ENCODE measurements at places on chromosomes 1 and 21. TPM values are rescaled to one million over a fixed set of nuclear protein-coding genes. Genes with fewer than 3 reads are reported as not detected.

DNA sequence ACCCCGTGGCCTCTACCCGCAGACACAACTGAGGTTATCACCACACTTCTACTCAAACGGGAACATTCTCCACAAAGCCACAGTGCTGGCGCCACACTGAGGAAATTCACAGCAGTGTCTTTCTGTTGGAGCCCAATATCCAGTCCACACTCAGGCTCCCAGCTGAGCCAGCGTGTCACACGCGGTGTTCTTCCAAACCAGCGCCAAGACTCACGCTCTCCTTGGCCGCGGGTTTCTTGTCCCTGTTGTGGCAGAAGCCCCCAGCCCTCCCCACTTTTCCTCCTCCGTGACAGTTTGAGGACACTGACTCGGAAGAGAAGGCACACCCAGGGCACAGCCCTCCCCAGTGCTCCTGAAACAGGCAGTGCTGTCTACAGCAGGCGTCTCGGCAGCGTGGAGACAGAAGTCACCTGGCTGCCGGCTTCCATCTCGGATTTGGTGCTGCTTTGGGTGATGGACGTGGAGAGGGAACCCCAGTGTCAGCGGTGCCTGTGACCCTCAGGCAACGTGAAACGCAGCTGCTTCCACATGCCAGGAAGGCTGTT lies 35.4 kb upstream of the AGPAT3 start:
- no peak for DNase-seq

DNA sequence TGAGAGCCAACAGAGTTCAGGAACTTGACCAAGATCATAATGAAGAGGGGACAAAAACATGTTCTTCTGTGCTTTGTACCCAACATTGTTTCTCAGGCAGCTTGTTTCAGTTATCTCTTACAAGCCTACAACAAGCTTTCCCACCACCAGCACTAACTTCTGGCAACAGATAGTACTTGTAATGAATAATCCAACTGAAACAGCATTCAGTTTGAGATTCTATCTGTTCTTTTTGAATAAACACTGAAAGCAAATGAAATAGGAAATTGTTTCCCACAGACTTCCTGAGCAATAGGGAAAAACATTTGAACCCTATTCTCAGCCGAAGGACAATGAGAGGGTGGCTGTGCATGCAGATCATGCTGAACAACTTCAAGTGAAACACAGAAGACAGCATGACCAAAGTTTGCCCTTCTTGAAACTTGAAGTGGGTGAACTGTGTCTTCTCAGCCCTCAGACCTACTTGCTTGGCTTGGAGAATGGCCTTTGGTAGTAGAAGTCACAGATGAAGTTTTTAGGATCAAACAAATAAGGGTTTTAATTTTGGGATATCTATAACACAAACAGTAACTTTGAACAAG lies 11.2 kb upstream of the HOOK1 start:
- no peak for DNase-seq

Gene GPR37L1
- total RNA-seq: not detected

- DNase-seq: no peak
Measured at GRCh38 chr1:236148470-236148845, 6.1 kb downstream of the GPR137B start.

DNA sequence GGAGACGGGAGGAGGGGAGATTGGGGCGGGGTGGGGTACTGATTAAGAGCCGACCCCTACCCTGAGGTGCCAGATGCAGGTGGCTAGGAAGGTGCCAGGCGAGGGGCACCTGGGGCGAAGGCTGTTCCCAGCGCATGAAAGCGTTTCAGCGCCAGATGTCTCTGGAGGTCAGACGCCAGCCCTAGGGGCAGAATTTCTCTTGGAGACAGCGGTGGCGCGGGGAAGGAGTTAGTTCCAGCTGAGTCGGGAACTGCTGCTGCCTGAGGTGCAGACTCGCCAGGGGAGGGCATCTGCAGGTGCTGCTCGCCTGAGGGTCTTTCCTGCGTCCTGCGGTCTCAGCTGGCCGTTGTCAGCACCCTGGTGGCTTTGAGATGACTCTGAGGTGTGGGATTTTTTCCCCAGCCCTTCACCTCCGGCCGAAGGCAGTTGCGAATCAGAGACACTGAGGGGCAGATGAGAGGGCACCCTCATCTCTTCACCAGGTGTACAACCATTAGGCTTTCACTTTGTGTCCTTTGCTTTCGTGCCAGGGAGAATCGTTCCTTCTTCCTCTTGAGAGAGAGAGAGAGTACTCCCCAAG lies 539 bp downstream of the CGN start:
- DNase-seq: no peak

Gene DPYD
- total RNA-seq: 7.3 TPM

- no peak for DNase-seq
Measured at GRCh38 chr1:99544328-99544727, 101.6 kb upstream of the PALMD start.

DNA sequence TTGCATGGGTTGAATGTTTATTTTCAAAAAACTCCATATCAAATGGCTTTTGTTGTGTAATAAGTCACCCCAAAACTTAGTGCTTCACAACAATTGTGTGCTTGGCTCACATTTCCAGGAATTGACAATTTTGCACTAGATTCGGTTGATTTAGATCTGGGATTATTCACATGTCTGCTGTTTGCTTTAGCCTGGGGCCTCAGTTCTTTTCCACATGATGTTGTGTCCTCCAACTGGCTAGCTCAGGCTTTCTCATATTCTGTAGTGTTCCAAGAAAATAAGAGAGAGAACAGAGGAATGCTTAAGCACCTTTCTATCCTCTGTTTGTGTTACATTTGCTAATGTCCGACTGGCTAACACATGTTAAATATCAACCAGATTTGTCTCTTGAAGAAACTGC lies 281.5 kb upstream of the ADGRL4 start:
- no peak for DNase-seq

DNA sequence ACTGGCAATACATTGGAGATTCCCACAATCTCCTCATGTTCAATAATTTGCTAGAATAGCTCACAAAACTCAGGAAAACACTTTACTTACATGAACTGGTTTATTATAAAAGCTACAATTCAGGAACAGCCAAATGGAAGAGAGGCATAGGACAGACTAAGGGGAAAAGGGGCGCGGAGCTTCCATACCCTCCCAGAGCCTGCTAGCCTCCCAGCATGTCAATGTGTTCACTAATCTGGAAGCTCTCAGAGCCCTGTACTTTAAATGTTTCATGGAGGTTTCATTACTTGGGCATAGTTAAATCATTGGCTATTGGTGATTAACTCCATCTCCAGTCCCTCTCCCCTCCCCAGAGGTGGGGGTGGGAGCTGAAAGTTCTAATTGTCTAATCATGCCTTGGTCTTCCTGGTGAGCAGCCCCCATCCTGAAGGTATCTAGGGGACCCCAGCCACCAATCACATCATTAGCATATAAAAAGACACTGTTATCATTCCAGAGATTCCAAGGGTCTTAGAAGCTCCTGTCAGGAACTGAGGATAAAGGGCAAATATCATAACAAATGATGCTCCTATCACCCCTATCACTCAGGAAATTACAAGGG lies 10.9 kb upstream of the DMRTB1 start:
- DNase-seq: no peak

DNA sequence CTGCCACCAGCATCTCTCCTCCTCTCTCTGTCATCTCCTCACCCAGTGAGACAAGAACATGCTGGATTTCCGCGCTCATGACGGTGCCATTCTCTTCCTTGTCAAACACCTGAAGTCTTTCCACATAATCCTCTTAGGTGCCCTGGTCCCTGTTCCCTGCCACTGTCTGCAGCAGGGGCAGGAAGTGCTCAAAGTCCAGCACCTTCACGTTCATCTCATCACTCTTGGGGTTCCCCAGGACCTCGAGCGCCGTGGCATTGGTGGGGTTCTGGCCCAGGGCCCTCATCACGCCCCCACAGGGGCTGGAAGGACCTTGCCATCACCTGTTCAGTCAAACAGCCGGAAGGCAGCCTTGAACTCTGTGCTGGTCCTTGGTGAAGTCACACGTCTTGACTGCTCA lies 9.1 kb upstream of the AGPAT3 start:
- no peak for DNase-seq

DNA sequence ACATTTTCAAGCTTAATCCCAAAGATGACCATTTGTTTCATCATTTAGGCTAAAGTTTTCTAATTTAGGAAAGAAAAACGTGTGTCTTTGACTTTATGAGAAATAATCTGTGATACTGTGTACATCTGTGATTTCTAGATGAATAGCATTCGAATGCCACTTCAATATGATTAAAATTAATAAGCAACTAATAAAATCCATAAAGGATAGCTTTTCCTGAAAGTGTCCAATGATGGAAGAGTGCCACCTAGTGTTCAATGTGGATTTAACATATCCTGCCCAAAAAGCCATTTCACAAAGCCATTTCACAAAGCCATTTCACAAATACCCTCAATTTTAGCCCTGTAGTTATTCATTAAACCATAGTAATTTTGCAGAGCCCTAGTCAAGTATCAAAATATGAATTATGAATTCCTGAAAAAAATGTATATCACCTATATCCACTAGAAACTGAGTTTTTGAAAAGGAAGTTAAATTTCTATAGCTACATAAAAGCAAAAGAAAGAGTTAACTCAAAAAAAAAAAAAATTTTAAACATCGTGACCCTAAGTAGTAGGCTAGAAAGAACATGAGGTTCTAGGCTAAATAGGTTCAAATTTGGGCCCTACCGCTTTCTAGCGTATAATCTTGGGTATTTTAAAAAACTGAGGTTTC lies 19.1 kb downstream of the NME7 start:
- no peak for DNase-seq

DNA sequence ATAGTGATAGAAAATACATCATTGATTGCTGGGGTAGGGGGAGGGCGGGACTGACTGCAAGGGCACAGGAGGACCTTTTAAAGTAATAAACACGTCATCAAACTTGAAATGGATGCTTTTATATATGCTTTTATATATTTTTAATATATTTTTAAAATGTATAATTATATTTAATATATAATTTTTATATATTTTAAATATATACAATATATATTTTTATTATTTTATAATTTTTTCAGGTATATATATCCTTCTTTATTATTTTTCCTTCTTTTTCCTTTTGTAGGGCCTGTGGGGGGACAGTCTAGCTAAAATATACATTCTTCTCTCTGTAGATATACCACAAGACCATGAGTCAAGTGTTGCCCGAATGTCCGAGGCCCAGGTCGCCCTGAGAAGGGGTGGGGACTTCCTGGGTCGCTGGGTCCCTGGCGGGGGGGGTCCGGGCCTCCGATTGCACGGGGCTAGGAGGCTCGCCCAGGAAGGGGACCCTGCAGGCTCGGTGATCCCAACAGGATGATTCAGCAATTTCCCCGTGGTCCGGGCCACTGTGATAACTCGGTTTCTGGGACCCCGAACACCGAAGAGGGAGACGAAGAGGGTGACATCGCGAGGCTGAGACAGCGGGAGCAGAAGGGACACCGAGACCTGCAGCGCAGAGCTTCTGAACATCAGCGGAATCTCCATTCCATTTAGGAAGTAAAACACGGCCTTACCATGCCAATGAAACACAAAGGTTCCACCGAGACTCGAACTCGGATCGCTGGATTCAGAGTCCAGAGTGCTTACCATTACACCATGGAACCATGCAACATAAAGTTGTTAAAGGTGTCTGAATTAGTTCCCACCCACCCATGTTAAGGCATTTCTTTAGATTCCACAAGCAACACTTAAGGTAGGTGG lies 112.5 kb upstream of the NBPF11 start:
- no peak for DNase-seq

DNA sequence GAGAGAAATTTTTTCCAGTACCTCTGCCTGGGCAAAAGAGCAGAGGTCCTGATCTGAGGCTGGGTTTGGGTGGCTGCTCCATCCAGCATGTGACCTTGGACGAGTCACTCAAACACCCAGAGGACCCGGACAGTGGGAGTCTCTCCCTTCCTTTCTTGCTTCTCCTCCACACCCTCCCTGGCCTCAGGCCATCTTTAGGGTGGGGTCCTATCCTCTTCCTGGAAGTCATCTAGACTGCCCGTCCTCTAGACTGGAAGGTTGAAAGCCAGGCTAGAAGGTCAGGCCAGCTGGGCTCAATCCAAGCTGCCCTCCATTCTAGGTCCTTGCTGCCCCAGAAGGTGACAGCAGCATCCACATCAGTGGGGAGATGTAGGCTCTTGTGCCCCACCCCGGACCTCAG lies 599.5 kb downstream of the MATN1 start:
- no peak for DNase-seq

Gene S100A8
- 71.3 TPM for total RNA-seq

DNA sequence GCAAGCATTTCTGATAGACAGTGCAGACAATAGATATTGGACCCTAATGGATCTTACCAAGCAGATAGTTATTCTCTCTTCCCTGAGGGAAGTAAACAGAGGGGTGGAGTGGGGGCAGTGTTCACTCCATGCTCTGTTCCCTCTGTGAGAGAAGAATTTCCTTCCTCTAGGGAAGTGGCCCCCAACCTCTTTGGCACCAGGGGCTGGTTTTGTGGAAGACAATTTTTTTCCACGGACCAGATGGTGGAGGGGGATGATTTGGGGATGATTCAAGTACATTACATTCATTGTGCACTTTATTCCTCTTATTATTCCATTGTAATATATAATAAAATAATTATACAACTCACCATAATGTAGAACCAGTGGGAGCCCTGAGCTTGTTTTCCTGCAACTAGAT lies 459.9 kb downstream of the ADGRL2 start:
- no peak for DNase-seq

Gene CFHR5
- total RNA-seq: not detected

DNA sequence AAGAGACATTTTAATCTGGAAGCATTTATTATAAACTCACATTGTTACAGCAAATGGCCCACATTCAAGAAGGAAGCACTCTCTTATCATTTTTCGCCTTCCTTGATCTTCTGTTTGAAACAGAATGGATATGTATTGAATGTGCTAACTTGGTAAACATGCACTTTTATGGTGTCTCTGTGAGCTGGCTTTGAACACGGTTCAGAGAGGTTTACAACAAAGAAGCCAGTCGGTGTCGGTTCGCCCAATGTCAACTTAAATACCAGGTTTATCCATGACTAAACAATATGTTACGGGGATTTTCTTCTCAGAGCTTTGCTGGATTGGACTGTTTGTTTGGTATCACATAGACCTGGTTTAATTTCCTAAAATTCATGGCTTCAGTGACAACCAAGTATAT lies 226.4 kb downstream of the TGFB2 start:
- no peak for DNase-seq

DNA sequence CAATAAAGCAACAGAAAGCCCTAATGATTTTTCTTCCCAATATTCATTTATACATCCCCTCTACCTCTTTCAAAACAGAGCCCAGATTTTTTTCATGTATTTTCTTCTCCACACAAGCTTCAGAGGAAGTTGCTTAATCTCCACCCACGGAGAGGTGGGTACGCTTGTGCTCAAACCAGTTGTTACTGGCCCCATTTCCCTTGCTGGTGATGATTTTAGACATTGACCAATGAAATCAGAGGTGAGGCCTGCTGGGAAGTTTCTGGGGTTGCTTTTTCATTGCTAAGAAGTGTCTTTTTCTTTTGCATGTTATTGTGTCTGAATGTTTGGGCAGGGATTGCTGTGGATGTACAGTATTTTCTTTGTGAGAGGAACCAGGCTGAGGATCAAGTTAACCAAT lies 448.1 kb upstream of the B3GALT2 start:
- DNase-seq: no peak

DNA sequence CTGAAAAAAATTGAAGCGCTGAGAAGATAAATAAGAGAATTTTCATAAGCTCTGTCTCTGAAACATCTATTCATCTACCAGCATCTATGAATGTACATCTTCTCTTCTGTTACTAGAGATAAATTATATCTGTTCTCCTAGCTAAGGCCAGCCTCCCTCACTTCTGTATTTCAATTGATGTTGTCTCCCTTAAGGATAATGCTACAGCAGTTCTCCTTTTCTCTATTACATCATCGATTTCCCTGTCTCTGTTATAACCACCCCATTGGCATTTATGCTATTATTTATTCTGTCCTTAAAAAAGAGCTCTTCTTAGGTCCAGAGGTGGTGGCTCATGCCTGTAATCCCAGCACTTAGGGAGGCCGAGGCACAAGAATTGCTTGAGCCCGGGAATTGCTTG lies 42.9 kb upstream of the TMCO2 start:
- DNase-seq: no peak
